NCI-H460 (cell line): ENCODE measurements at places on chromosomes 13 and 19. TPM values are rescaled to one million over a fixed set of nuclear protein-coding genes. Genes with fewer than 3 reads are reported as not detected.

DNA sequence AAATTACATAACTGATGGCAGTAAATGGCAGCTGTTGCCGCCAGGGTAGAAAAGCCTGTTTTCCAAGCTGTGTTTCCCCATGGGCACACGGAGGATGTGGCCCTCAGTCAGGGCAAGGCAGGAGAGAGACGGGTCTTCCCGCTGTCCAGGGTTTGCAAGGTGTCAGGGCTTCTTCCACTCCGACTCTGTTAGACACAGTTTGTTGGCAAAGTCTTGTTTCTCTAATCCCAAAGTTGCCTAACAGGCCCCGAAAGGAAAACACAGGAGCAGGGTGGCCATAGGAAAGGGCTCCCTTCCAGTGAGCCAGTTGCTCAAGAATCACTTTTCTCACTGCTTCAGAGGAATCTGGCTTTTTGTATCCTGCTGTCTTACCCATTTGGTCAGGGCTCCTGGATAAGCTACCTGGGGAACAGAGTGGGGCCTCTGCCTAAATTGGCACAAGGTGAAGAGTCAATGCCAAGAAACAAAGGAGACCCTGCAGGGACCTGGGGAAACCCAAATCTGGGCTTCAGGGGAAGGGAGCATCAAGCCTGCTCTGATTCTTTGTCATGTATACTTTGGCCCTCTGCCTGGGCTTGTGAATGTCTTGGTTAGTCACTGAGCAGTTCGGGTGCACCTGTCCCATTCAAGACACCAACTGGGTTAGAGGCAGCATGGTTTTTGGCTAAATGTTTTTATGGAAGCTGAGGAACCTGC, 29.0 kb upstream of the CXCL17 start:
- no peak for DNase-seq

- DNase-seq: no peak
Measured at GRCh38 chr13:87147076-87147475, 524.1 kb upstream of the SLITRK5 start.

DNA sequence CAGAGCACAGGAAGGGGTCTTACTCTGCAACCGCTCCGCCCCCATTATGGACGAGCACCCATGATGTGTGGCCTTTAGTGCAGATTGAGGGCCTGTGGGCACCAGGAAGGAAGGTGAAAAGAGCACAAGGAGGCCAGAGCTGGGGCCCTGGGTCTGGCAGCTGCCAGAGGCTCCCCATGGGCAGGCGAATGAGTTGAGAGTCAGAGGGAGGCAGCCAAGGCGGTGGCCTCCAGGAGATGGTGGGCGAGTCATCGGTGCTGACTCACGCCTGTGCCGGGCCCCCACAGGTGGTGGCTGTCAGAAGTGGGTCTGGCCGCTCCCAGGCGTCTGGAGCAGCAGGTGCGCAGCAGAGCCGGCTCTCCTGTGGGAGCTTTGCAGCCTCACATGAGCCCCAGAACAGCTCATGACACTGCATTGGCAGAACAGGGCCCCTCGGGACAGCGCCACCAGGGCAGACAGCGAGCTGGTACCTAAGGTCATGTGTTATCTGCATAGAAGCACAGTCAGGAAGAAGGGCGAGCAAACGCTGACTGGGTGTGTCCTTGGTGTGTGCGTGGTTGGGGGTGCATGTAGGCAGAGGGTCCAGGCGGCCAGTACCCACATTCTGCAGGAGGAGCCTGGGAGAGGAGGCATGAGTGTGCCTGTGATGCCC, 68.8 kb downstream of the CHST8 start:
- no peak for DNase-seq

DNA sequence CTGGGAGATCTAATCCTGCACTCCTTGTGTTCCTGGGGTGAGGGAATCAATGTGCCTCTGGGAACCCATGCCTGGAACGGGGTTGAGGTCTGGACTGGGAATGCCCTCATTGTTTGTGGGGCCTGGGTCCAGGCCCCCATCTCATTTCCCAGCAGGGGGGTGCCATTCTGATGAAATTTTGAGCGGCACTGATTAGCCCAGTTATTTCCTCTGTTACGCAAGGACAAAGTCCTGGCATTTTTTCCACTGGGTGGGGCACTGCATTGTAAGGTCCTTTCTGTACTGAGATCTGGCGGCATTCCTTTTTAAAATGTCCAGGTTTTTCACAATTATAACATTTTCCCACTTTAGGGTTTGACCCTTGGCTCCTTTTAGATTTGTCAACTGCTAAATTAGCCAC, 14.8 kb downstream of the FPR3 start:
- no peak for DNase-seq

DNA sequence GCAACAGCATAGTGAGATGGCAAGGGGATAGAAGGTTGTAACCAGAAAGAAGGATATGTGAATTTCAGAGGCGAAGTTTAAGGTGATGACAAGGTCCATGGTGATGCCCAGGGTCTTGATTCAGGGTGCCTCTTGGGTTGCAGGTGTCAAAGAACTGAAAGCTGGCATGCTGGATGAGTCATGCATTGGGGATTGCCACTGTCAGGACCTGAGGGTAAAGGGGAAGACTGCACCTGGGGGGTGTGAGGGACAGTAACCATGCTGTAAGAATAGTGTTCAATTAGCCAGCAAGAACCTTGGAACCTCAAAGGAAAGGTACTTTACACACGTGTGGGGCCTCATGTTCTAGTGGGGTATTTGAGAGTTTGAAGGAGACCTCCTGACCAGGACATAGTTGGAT, 279.6 kb downstream of the SLC7A1 start:
- DNase-seq: no peak

GRCh38 chr13:67857581-67858310, 627.6 kb upstream of the PCDH9 start:
- no peak for DNase-seq

Gene SELENOV
- total RNA-seq: not detected in 2 replicates
